ENCODE measurements at places on chromosomes 7 and 10. TPM values are rescaled to one million over a fixed set of nuclear protein-coding genes. Genes with fewer than 3 reads are reported as not detected.

- no peak for DNase-seq
These were observed 266.0 kb downstream of the AUTS2 start for GRCh38 chr7:69864274-69864673.

- DNase-seq: peak; percentile 63
These were observed 27.4 kb upstream of the GDI2 start for GRCh38 chr10:5840314-5841307.

DNA sequence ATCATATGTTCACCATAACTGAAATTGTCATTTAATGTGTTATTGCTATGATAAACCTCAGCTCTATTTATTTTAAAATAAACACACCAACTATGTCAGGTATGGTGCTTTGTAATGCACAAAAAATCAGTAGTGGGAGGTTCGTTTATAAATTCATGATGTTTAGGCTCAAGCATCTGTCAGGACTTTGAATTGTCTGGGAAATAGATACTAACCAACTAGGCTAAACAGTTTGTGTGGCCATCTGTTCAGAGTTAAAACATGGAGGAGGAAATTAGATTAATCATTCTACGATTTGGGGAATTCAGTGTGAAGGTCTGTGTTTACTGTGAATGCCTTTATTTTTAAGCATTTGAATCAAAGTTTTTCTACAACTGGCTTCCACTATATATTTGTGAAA, 212.6 kb upstream of the FZD8 start:
- no peak for DNase-seq

GRCh38 chr7:90433221-90433620, 30.0 kb downstream of the CLDN12 start:
- DNase-seq: no peak

DNA sequence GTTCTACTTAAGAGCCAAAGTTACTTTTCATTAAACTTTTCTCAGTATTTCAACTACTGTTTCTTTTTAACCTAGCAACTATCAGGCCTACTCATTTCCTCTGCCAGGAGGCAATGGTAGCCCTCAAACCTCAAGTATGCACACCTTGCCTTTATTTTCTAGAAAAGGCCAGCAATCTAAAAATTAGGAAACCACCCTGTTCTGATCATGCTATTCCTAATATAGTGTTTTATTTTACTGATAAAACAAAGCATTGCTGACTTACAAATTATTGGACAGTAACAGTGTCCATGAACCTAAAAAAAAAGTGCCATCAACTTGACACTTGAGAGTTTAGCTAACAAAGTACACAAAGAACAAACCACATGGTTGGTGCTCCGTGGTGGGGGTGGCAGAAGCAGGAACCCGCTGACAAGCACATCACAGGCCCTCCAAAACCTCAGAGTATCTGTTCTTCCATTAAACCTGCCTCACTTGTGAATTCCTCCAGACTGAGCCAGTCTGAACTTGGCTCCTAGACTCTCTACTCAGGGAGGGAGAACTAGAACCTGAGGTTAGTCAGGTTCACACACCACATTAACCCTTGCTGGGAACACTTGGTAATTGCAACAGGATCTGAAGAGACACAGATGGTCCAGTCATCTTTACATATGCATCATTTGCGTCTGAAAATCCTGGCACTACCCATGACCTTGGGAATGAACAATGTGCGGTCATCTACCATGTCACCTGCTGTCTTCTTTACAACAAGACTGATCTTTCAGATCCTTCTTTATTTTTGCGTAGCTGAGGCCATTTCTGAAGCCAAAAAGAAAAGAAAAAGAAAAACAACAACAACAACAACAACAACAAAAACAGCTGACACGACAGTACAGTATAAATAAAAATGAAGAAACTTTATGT, 31.9 kb downstream of the PIP4K2A start:
- DNase-seq: peak; percentile 34

DNA sequence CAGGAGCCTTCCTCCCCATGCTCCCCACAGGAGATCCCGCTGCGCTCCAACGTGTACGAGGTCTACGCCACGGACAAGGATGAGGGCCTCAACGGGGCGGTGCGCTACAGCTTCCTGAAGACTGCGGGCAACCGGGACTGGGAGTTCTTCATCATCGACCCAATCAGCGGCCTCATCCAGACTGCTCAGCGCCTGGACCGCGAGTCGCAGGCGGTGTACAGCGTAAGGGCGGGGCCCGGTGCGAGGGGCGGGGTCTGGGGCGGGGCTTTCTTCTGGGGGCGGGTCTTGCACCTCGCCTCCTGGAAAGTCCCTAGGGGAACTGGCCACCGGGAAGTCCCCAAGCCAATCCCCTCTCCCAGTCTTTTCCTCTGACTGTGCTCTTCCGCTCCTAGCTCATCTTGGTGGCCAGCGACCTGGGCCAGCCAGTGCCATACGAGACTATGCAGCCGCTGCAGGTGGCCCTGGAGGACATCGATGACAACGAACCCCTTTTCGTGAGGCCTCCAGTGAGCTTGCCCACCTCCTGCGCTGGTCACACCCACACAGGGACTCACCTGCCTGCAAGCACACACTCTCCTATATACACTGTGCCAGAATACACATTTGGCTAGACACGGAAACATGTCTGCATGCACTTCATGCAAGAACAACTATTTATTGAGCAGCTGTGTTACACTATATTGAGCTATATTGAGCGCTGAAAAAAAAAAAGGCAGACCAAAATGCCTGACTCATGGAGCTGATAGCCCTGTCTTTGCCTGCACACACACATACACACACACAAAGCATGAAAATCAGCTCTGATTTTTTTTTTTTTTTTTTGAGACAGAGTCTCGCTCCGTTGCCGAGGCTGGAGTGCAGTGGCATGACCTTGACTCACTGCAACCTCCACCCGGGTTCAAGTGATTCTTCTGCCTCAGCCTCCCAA, 32.7 kb upstream of the VSIR start:
- DNase-seq: peak; percentile 54

DNA sequence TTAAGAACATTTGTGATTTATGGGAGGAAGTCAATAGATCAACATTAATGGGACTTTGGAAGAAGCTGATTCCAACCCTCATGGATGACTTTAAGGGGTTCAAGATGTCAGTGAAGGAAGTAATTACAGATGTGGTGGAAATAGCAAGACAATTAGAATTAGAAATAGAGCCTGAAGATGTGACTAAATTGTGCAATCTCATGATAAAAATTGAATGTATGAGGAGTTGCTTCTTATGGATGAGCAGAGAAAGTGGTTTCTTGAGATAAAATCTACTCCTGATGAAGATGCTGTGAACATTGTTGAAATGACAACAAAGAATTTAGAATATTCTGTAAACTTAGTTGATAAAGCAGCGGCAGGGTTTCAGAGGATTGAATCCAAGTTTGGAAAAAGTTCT, 70.9 kb upstream of the NEUROD6 start:
- DNase-seq: no peak

DNA sequence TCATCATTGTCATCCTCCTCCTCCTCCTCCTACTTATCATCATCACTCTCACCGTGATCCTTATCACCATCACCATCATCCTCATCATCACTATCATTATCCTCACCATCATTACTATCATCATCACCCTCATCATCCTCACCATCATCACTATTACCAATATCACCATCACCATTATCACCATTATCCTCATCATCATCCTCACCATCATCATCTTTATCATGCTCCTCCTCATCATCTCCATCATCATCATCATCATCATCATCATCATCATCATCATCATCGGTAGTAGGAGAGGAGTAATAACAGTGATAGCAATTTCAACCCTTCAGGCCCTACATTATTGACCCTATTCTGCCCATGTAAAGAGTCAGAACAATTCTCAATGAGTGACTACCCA, 345.9 kb upstream of the ZNF32 start:
- no peak for DNase-seq

DNA sequence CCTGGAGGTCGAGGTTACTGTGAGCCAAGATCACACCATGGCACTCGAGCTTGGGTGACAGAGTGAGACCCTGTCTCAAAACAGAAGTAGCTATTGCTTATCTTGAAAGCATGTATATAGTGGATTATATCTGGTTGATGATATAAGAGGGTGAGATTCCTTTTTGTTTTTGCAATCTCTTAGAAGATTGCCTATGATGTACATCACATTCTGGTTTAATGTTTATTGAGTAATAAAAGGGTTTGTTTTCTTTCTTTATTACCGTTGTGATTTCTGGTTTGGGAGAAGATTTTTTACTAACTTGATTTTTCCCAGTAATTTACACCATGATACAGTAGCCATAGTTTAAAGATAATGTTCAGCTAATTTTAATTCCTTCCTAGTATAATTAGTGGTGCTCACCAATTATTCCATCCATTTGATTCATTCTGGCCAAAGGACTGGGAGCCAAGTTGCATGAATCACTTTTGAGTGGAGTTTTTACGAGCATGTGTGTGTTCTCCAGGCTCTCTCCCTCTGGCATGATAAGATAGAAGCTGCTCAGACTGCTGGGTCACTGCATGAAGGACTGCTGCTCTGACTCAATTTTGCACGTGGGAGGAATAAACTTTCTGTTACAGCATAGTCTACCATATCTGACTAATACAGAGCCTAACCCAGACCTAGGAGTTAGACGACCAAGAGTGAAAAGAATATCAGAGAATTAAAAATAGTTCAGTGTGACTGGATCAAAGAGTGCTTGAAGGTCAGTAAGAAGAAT, 13.5 kb upstream of the TSPAN13 start:
- peak; percentile 61 for DNase-seq

The RPS24 gene
- total RNA-seq: 2,505 TPM

The SLC26A4 gene
- total RNA-seq: 8.0 TPM

DNA sequence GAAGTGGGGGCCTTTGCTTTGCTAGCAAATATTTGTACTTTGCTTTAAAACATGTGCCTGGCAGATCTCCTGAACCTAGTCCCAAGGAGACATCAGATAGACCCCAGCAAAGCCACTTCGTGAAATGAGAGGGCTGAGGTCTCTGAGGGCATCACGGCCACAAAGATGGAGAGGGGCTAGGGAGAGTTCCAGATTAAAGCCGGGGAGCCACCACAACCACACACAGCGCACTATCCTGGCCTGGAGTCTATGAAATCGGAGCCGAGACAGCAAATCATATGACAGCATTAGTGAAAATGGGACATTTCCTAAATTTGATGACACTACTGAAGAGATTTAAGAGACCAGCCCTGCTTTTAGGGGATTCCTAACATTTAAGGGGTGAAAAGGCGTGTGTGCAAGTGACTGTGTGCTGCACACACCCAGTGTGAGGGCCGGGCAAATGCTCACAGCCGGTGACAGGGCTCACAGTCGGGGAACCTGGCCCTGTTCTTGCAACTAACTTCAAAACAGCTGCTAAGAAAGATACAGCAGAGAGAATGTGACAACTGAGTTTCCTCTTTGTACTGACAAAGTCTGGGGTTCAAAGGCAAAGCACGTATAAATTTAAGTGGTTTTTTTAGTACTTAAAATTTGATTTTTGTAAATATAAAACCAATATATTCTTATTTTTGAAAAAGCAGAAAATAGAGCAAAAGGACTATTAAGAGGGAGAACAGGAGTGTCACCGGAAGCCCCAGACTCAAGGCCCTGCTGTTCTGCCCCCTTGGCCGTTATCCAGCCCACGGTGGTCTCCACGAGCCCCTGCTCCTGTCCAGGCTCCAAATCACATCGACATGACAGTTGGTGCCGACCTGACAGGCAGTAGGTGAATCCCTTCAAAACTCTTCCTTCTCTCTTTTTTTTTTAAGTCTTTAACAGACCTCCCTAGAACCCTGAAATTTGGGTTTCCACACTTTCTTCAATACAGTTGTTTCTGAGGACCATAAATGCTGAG, 49.5 kb downstream of the VIPR2 start:
- no peak for DNase-seq

The RAPGEF5 gene
- 269 TPM for total RNA-seq
